Left ventricle myocardium inferior (tissue), 1 donor: ENCODE measurements at places on chromosomes 7 and 10.

GRCh38 chr7:4725014-4725849, 43.1 kb downstream of the FOXK1 start:
- peak; percentile 74 for DNase-seq

DNA sequence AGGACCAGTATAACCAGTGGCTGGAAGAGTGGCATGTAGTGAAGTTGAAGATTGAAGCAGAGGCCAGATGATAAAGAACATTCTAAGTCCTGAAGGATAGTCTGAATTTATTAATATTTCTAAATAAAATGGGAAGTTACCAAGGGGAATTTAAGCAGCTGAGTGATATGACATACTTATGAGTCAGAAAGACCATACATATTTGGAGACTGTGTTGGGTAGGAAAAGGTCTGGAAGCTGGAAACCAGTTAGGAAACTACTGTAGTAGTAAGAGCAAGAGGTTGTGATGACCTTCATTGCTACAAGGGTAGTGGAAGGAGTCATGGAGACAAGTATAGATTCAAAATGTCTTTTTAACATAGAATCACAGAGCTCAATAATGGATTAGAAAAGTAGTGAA, 752.3 kb downstream of the SUGCT start:
- no peak for DNase-seq

DNA sequence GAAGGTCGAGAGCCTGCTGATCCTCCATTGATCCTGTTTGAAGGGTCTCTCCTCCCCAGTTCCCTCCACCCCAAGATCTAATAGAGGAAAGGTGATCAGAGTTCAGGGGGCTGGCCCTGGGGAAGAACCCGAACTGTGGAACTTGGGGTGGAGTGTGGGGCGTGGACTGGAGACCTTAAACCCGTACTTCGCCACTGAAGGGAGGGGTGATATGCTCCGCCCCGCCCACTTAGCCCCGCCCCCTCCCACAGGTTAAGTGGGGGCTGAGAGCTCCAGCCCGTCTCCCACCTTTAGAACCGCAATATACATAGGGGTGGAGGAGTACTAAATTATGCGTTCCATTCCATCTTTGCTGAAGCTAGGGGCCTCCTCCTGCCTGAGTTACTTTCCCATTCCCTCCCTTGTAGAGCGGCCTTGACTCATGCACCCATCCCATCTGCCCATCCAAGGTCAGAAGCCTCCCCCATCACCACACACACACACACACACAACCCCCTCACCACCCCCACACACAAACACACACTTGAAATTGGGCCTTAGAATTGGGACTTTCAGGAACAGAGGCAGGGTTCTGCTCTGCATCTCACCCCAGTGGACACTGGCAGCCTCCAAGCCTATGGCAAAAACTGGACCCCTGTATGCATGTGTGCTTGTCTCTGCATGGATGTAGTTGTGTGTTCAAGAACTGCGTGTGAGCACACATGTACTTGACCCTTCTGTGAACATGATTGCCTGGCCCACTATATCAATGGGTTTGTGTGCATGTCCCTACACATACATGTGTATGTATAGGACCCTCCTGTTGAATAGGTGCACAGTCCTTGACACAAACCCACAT, 991 bp downstream of the SEMA4G start:
- DNase-seq, result no peak

DNA sequence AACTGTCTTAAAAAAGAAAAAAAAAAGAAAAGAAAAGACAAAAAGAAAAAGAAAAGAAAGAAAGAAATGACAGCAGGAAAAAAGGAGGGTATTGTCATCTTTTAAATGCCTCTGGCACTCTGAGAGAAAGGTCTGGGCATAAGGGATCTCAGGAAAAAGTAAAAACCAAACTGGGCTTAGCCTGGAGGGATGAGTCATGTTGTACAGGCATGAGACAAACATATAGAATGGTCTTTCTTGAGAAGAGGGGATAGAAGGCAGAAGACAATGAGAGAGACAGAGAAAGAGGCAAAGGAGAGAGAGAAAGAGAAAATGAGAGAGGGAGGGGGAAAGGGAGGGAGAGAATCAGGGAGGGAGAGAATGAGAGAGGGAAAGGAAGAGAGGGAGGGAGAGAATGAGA, 32.3 kb upstream of the KCNMA1 start:
- DNase-seq, result no peak

- DNase-seq, result no peak
Measured at GRCh38 chr10:79947787-79948424, 999 bp downstream of the SFTPD start.

GRCh38 chr10:10156917-10157600, 860.6 kb upstream of the CELF2 start:
- DNase-seq, result no peak
